Ureter (tissue), 1 donor: ENCODE measurements at places on chromosomes 5 and 9.

DNA sequence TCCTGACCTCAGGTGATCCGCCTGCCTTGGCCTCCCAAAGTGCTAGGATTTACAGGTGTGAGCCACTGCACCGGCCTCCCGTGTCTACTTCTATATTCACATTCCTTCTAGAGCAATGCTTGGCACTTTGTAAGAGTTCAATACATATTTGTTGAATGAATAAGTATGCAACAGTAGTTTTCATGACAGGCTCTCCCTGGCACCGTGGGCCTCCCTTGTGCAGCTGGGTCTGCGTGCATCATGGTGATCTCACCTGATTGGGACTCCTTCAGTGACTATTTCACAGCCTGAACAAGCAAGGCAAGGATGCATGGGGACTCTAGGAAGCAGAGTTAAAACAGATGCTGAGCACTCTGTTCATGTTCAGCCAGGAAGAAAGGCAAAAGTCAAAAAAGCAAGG lies 6.8 kb upstream of the ZBTB34 start:
- no peak for DNase-seq

GRCh38 chr5:149489605-149490037 lies 61.6 kb downstream of the CSNK1A1 start:
- DNase-seq = peak; percentile 68

DNA sequence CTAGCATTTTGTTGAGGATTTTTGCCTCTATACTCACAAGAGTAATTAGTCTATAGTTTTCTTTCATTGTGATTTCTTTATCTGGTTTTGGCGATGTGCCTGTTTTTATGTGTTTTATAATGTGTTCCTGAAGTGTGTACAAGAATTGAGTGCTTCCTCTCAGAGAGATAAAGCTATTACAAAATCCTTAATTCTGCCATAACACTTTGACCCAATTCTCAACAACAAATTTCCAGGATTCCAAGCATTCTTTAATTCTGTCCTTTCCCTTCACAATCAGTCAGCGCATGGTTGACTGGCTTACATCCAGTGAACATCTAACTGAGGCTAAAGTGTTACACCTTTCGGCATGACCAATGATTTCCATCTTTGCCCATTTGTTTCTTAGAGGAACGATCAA lies 282.9 kb upstream of the MVB12B start:
- DNase-seq = no peak

DNA sequence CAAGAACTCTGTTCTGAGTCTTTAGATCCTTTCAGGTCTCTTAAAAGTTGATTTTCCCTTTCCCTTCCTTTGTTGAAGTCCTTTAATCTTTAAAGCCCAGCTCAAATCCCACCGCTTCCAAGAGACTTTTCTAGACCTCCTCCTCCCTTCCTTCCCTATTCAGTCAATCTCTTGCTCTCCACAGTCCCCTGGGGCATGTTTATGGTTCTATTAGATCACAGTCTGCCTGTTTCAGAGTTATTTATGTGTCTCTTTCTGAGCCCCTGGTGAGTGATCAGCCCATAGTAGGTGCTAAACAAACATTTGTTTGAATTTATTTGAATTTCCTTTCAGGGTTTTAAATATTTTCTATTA lies 7.2 kb upstream of the ARSI start:
- no peak for DNase-seq

- DNase-seq = no peak
These were observed 54.9 kb downstream of the FGF1 start for GRCh38 chr5:142630927-142631539.

GRCh38 chr9:5042661-5043178 lies 57.6 kb downstream of the JAK2 start:
- DNase-seq = no peak

GRCh38 chr9:5552301-5552700 lies 42.0 kb downstream of the PDCD1LG2 start:
- DNase-seq = no peak

DNA sequence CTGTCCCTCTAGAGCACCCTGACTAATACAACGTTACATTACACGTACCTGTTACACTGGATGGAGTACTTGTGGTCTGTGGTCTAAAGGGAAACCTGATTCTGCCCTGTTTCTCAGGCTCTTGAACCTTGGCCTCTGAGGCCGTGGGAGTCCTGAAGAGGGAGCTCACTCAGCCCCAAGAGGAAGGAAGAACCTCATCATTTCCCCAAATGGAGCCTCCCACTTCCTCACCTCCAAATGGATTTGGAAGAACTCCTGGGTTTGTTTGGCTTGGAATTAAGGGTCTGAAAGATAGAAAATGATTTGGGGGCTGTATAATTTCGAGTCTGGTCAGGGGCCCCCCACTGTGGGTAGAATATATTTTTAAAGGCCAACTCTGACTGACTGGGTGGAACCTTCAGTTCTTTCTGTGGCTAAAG lies 200.2 kb downstream of the SEMA6A start:
- no peak for DNase-seq

GRCh38 chr5:43569236-43569746 lies 12.4 kb upstream of the PAIP1 start:
- no peak for DNase-seq

DNA sequence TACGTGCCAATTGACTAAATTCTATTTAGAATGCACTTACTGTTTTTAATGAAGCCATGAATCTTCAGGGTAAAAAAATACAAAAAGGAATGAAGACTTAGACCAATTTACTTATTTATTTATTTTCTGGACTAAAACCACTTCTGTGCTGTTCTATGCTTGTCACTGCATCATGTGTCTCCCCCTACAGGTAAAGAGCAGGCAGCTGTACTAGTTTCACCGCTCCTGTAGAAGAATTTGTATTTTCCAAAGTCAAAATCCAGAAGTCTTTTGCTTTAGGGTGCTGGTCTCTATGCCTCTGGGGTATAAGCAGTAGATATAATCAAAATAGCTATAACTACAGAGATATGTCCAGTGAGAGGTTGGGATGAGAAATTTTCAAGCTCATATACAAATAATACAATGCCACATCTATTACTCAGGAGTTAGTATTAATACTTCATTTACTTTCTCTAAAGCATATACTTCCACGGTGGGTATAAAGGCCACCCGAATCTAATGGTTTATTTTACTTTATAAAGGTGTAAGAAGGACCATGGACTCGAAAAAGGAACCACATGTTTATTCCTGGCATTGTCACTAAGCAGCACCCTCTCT lies 591.5 kb downstream of the RAB3C start:
- DNase-seq = no peak

DNA sequence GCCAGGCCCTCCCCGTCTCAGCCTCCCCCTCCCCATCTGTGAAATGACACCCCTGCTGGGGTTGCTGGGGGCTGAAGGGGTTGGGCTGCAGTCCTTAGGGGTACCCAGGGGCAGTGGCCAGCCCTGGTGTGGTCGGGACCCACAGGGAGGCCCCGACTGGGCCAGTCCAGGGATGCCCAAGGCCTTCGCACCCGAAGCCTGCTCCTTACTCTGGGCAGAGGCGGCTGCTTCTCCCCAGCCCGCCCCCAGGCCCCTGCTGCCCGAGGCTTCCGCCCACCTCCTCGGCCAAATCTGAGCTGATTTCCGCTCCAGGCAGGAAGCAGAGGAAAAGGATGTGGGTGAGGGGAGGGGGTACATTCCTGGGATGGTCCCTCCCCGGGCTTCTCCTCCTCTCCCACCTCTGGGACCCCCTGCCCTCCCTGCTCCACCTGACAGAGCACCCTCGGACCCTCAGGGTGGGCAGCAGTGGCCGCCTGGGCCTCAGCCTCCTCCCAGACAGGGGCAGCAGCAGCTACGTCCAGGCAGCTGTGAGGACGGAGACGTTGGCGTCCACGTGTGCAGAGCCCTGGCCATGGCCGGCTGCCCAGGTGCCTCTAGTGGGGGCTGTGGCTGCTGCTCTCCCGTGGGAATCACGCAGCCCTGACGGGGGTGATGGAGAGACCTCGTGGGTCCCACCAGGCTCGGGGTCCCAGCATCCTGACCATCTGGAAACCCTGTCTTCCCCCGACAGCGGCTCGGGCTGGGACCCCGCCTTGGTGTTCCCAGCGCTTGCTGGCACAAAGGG lies 4.2 kb upstream of the NRARP start:
- DNase-seq = no peak

DNA sequence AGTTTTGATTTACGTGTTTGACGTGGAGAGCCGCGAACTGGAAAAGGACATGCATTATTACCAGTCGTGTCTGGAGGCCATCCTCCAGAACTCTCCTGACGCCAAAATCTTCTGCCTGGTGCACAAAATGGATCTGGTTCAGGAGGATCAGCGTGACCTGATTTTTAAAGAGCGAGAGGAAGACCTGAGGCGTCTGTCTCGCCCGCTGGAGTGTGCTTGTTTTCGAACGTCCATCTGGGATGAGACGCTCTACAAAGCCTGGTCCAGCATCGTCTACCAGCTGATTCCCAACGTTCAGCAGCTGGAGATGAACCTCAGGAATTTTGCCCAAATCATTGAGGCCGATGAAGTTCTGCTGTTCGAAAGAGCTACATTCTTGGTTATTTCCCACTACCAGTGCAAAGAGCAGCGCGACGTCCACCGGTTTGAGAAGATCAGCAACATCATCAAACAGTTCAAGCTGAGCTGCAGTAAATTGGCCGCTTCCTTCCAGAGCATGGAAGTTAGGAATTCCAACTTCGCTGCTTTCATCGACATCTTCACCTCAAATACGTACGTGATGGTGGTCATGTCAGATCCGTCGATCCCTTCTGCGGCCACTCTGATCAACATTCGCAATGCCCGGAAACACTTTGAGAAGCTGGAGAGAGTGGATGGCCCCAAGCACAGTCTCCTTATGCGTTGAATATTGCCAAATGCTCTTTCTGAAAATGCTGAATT lies 850 bp downstream of the RRAGA start:
- DNase-seq = no peak

- DNase-seq = no peak
These were observed 77.3 kb downstream of the KCTD16 start for GRCh38 chr5:144248015-144248414.

DNA sequence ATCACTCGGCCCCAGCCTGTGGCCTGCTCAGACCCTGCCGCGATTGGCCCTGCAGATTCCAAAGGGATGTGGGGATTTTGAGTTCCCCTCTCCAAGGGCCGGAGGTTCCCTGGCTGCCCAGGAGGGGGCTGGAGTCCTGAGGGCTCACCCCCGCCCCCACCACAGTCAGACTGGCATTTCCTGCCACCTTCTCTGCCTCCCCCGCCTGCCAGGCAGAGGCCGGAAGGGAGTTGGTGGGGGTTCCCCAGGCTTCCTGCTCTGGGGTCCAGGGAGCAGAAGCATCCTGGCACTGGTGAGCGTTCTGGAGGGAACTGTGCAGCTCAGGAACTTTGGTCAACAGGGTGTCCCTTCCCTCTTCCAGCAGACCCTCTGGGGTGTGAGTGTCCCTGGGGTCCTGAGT lies 70.6 kb downstream of the RXRA start:
- no peak for DNase-seq

GRCh38 chr9:91783876-91784672 lies 166.0 kb downstream of the ROR2 start:
- peak; percentile 34 for DNase-seq

DNA sequence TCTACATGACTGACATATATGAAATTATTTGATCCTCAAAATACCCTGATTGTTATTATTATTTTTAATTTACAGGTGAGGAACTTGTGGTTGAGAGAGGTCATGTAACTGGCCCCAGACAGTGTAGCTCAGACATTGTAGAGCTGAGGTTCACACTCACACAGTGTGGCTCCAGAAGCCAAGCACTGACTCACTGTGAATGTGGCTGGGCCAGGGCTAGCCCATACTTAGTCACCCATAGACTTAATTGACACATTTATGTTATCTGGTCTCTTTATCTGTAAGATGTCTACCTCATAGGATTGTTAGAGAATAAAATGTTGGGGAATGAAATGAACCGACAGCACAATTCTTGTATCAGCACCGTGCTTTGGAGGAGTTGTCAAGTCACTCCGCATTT lies 24.9 kb upstream of the CCDC112 start:
- DNase-seq = no peak

DNA sequence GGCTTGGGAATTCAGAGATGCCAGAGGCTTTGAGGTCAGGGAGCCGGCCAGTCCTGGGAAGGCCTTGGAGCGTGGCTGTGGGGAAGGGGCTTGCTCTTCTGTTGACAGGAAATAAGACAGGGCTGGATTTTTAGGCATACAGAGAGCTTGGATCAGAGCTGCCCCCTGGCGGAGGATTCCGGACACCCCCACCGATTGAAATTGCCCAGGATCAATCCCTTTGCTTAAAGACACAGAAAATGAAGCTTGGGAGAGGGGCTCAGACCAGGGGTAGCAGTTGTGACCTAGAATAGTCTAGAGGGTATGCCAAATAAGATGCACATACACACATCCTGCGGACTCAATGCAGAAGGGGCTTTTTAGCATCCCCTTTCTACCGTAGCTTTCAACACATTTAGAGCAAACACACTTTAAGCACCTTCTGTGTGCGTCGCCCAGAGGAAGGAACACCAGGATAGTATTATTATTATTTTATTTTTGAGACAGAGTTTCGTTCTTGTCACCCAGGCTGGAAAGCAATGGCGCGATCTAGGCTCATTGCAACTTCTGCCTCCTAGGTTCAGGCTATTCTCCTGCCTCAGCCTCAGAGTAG lies 1.7 kb upstream of the NTMT1 start:
- DNase-seq = no peak

DNA sequence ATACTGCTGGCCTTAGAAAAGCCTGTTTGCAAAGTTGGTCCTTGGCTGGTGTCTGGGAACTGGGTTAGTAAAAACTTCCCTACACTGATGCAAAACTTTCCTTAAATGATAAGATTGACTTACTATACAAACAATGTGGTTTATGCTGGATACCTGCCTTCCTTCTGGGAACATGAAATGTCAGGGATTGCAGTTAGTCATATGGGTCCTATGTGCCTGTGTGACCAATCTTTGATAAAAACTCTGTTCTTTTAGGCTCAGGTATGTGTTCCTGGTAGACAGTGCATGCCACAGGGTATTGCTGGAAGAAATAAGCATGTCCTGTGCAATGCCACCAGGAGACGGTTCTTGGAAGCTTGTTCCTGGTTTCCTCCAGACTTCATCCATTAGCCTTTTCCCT lies 173.3 kb downstream of the RMI1 start:
- no peak for DNase-seq

GRCh38 chr9:71144495-71144894 lies 23.1 kb upstream of the TRPM3 start:
- DNase-seq = no peak

- DNase-seq = no peak
These were observed 37.1 kb upstream of the NTNG2 start for GRCh38 chr9:132124800-132125199.

DNA sequence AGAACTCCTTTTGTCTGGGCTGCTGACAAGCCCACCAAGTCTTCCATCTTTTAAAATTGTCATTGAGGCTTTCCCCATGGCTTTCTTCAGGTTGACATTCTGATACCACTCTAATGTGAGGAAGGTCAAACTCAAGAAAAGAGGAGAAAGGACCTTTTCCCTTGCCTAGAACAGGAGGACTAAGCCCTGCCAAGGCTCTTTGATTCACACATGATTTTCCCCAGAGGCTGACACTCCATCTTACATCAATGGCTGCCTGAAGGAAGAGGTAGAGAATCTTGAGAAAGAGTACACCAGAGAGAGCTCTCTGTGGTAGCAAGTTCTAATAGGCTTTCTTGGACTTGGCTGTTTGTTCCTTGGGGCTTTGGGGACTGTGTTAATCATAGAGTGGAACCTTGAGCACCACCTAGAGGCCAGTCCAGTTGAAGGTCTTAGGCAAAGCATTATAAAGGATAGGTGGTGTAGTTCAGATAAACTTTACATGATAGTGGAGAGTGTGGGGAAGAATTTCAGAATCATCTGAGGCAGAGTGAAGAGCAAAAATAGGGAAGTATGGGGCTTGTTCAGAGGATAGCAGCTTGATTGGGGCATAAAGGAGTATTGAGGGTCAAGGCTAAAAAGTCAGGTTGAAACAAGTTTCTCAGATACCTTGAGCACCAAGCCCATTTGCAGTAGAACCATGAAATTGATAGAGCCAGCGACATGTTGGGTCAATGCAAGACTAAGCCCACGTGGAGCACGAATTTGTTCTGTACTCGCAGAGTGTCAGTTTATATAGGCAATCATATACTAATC lies 36.7 kb downstream of the NDFIP1 start:
- DNase-seq = peak; percentile 58
